ENCODE measurements at places on chromosomes 7 and 10. TPM values are rescaled to one million over a fixed set of nuclear protein-coding genes. Genes with fewer than 3 reads are reported as not detected.

DNA sequence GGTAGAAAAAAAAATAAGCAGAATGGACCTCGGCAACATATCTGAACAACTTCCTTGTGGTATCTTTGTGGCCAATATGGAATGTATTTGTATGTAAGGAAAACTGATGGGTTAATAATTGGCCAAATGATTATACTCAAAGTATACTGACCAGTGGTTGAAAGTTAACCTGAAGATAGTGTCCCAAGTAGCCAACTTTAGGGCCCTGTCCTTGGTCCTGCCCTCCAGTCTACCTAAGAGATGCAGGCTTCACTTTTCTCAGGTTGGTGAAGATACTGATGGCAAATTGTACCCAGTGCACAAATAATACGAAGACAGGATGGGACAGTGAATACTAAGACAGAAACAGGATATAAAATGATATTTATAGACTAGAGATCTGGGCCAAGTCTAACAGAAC, 109.2 kb downstream of the SORCS3 start:
- H3K27ac ChIP-seq, result no peak overlapping the region
- H3K4me3 ChIP-seq, result no peak overlapping the region

DNA sequence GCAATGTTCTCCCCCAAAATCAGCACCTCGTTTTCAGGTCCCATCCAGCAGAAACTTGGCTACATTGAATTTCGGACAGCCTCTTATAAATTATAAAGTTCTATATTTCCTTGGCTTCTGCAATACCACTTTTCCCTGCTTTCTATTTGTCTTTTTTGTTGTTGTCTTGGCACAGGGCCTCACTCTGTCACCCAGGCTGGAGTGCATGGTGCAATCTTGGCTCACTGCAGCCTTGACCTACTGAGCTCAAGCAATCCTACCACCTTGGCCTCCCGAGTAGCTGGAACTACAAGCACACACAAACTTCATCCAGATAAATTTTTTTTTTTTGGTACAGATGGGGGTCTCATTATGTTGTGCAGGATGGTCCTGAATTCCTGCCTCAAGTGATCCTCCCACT, 55.3 kb upstream of the HECW1 start:
- no peaks in the 10 kb centered on the region for H3K4me1 ChIP-seq
- H3K27ac ChIP-seq, result no peak overlapping the region
- no peak overlapping the region for H3K4me3 ChIP-seq
- H3K36me3 ChIP-seq, result no peaks in the 10 kb centered on the region
- no peak for DNase-seq

The CLDN12 gene
- total RNA-seq, result 3.6 TPM

DNA sequence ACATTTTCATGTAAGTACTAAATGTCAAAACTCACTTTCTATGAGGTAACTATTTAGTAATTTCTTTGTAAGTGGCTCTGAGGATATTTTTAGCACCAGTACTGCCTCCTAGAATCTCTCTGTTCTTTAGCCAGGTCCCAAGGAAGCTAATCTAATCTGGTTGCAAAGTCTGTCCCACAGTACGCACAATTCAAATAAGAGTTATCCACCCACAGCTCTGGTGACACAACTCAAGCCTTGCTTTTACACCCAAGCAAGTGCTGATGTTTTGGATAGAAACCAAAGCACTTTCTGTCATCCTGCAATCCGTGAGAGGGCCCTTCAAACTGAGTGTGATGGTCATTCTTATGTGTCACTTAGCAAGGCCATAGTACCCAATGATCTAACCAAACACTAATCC, 14.5 kb downstream of the GIMAP5 start:
- peaks cover 74% of the 10 kb centered on the region for H3K4me1 ChIP-seq
- no peak overlapping the region for H3K4me3 ChIP-seq
- peaks cover 2% of the 10 kb centered on the region for H3K27me3 ChIP-seq
- no peak for DNase-seq
- H3K36me3 ChIP-seq, result peaks cover 5% of the 10 kb centered on the region

The AKR1D1 gene
- not detected for total RNA-seq

Measured in activated naive CD8-positive, alpha-beta T cell treated with anti-CD3 and anti-CD28 coated beads, Interleukin-2, amount 10 ng/mL, durations not matched to agents 7 days and 5 days (primary cell).